SIG-M5 (cell line): ENCODE measurements at places on chromosomes 2 and 18.

DNA sequence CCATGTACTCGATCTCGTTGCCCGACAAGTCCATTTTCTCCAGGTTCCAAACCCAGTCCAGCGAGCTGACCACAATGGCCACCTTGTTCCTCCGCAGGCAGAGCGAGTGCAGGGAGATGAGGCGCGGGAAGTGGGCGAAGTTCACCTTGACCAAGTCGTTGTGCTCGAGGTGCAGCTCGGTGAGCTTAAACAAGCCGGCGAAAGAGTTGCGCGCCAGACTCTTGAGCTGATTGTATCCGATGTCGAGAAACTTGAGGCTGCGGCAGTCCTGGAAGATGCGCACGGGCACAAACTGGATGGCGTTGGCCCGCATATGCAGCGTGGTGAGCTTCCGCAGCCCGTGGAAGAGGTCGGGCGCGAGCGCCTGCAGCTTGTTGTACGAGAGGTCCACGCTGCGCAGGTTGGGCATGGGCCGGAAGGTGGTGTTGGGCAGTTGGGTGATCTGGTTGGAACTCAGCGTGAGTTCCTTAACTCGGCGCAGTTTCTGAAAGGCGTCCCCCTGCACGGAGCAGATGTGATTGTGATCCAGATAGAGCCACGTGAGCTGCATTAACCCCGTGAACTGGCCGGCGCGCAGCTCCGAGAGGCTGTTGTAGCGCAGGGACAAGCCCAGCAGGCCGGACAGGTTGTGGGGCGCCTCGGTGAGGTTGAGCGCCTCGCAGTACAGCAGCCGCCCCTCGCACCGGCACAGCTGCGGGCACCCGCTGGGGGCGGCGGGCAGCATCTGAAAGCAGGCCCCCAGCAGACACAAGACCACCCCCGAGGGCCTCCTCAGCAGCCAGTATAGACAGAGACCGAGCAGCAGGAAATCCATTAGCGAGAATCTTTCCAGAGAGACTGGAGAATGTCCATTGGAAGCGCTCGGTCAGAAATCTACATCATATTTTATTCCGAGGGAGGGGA, 1.3 kb downstream of the LRRTM1 start:
- DNase-seq: no peak

DNA sequence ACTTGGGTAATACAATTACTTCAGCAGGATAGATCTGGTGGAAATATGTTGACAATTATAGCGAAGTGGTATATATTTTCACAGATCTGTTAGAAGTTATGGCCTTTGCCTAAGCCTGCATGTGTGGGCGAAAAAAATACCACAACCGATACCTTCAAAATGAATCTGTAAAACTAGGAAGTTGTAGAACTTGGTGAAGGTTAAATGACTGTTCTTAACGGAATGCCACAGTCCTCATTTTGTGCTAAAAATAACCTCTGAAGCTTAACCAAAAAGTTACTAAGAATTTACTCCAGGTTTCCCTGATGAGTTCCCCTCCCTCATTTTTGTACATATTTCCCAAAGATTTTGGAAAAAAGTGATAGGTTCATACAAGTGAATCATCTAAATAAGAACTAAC, 550.7 kb downstream of the THSD7B start:
- no peak for DNase-seq

DNA sequence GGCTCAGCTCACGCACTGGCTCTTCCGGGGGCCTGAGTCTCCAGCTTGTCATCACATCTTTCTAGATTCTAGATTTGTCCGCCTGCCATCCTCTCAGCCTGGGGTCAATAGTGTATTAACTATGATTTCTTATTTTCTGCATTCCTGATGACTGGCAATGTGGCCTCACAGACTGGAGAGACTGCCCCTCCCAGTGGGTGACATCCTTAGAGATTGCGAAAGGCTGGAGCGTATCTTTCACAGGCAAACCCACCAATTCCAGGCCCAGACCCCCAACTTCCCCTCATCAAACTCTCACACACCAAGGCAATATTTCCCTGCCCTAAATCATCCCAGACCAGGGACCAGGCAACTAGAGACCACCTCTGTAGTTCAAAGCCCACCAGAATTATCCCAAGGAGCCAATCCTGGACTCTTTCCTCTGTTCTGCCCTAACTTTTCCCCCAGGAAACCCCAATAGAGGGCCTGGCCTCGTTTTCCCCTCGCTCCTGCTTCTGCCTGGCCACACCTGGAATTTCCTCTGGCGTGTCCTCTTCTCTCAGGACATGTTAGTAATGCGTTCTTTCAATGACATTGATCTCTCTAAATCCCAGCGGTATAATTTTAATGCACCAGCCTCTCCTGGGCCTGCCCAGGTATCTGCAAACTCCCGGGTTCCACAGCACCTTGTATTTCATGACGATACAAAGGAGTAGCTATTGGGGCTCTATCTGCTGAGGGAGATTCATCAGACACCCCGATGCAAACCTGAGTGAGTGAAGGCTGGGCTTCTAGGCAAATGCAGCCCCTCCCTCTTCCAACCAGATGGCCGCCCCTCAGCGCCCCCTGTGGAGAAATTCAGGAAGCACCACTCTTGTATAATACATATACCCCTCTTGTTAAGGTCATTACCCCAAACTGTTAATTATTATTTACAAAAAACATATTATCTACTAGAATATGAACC, 2.4 kb upstream of the KCNF1 start:
- DNase-seq: no peak

- no peak for DNase-seq
These were observed 38.3 kb downstream of the GCA start for GRCh38 chr2:162382278-162382677.

DNA sequence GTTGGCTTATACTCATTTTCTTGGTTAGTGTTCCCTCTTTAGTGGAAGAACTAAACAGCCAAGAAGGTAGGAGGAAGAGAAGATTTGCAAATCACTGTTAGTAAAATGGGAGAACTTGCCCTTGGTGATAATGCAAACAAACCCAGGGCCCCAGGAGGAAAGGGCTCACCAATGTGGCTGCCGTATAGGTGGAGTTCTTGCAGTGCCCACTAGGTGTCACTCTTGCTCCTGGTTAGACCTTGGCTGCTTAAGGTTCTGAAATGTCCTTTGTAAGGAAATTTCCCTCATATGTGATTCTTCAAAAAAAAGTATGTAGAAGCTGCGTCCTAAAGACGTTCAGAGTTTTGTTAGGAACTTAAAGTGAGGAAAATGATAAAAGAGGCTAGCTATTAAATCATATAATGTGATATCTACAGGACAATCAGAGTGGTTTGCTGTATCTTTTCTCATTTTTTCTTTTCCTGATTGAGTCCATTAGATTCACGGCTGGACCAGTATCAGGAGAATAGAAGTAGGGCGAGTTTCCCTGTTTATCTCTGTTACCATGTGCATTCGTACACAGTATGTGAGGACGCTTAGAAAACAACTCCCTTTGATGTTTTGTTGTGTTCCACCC, 48.6 kb downstream of the RPIA start:
- DNase-seq: no peak

GRCh38 chr2:29430382-29431112, 315.3 kb downstream of the CLIP4 start:
- DNase-seq: no peak

GRCh38 chr18:25167612-25168410, 184.2 kb downstream of the ZNF521 start:
- no peak for DNase-seq

DNA sequence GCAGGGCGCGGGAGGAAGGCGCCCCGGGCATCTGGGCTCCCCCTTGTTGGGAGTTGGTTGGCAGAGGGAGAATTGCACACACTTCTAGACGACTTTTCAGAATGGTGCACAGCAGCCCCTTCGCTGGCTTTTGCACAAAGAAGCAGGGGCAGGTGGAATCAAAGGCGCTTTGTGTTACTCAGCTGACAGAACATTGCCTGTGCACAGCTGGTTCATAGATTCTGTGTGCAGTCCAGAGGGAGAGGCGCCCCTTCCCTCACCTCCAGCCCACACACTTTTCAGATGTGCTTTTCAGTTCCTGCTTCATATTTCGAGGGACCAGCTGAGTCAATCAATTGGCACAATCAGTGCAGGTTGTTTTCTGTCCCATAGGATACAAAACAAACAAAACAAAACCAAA, 348.4 kb upstream of the RAB12 start:
- DNase-seq: no peak

DNA sequence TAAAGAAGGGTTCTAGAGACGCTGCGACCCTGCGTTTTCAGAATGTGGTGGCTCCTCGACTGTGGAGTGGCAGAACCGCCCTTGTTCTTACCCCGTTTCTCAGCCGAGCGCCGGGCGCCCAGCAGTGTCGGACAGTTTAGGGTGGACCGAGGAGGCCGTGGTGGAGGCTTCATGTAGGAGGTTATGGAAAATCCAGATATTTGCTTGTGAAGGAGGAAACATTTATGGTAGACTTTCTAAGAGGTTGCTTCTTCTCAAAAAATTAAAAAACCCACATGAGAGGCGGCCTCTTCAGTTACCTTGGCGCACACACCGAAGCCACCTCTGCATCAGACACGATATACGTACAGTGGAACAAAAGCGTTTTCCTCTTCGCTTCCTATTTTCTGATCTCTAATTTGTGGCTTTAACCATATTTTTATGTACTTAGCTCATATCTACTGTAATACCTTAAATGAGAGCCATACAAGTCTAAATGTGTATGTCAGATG, 120.8 kb downstream of the NFATC1 start:
- no peak for DNase-seq

DNA sequence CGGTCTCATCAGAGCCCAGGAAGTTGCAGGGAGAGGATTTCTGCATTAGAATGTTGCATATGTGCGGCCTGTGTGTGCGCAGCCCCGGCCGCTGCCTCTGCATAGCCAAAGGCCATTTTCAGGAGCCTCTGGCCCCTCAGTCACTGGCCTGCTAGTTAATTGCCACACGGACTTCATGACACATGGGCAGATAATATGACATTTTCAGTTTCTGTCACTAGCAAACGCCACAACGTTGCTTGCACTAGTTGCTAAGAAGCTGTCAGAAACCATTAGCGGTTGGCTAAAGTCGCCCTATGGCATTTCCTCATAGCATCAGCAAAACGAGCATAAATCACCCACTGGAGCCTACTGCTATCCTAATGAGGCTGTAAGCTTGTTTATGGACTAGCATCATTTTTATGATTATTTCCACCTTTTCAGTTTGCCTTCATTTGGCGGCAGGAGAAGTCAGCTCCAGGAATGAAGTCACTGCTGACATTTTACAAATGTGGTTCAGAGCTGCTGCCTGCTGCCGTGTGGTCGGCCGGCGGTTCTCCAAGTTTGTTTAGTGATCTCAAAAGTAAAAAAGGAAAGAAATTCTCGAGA, 73.7 kb downstream of the MEIS1 start:
- no peak for DNase-seq

GRCh38 chr2:162116352-162116751, 35.7 kb downstream of the GCG start:
- DNase-seq: no peak

DNA sequence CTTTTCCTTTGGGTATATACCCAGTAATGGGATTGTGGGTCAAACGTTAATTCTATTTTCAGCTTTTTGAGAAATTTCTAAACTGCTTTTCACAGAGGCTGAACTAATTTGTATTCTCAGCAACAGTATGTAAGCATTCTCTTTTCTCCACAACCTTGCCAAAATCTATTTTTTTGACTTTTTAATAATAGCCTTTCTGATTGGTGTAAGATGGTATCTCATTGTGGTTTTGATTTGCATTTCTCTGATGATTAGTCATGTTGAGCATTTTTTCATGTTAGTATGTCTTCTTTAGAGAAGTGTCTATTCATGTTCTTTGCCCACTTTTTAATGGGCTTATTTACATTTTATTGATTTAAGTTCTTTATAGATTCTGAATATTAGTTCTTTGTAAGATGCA, 145.5 kb downstream of the TRABD2A start:
- no peak for DNase-seq

GRCh38 chr2:42999391-42999841, 207.0 kb upstream of the HAAO start:
- no peak for DNase-seq

- DNase-seq: no peak
These were observed 700.7 kb downstream of the SATB2 start for GRCh38 chr2:198757069-198757468.
